Smooth muscle cell of trachea (primary cell): ENCODE measurements at places on chromosomes 3 and 15. TPM values are rescaled to one million over a fixed set of nuclear protein-coding genes. Genes with fewer than 3 reads are reported as not detected.

The LYZL4 gene
- not detected in 2 replicates for total RNA-seq

The CAPN3 gene
- total RNA-seq: 1.0 and 2.8 TPM in 2 replicates

The C2CD4A gene
- not detected in 2 replicates for total RNA-seq

The ADIPOQ gene
- under 0.01 and 0.15 TPM in 2 replicates for total RNA-seq

The MOBP gene
- under 0.01 TPM in 1 of 2 replicates, not detected in the other for total RNA-seq

The IVD gene
- total RNA-seq: 48.1 and 79.6 TPM in 2 replicates
